ENCODE measurements at places on chromosomes 7 and 10.

GRCh38 chr7:41579961-41580935 is 122.6 kb downstream of the INHBA start:
- no peak for DNase-seq

- DNase-seq, result no peak
Measured at GRCh38 chr10:103083266-103083976, 109.7 kb downstream of the NT5C2 start.

GRCh38 chr7:134855442-134855841 is 76.0 kb downstream of the CALD1 start:
- DNase-seq, result no peak

DNA sequence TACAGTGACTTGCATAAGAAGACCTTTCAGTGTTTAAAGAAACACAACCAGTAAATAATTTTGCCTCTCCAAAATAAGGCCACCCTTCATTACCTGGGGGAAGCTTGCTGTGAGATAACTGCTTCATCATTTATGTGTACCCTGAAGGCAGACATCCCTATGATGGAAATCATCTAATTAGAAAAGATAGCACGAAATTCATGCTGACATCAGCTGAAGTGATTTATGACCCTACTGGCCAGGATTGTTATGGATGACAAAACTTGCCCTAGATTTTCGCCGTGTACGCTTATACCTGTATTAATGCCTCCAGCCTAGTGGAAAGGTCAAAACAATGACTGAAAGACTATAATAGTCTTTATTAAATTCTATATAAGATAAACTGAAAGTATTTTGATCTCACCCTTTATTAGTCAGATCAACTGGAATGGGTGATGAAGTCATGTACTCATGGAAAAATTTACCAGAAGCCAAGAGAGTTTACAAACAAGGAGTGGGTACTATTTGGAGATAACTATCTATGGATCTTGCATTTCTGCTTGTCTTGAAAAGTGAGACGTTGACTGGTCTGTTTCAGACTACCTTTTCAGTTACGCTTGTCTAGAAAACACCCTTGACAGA is 114.2 kb downstream of the PPP1R3A start:
- DNase-seq, result no peak

DNA sequence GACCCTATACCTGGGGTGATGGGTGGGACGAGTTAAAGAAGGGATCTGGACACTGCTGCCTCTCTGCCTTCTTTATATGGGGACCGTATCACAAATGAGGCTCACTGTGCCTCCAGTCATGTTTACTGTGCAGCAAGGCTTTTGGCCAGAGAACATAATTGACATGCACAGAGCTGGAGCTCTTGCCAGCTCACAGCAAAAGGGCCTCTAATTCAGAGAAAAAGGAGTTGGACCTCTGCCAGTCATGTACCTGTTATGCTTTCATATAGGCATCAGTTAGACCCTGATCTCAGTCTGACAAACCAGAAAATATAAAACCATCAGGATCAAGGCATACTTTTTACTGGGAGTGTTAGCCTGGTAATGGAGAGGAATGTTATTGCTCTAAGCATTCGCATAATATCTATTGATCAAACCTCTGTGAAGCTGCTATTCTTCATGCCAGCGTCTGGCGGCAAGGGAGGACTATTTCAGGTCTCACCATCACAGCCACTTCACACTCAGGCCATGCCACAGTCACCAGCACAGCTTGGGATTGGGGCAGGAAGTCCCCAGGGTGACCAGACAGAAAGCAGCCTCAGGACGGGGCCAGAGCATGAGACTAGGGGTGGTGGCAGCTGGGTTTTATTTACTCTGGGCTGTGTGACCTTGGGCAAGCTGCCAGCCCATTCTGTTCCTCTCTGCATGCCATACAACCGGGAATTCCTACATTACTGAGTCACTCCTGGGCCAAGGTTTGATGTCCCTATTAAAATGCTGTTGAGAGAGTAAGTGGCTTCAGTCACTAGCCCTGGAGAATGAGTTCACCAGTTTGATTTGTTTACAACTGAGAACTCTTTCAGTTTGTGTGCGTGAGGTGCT is 90.1 kb downstream of the NPSR1 start:
- DNase-seq, result no peak

- DNase-seq, result no peak
Measured at GRCh38 chr10:62077330-62078015, 176.0 kb downstream of the ARID5B start.

GRCh38 chr10:5283305-5284158 is 81.2 kb upstream of the UCN3 start:
- DNase-seq, result peak; percentile 78

GRCh38 chr7:105060923-105061322 is 46.9 kb downstream of the KMT2E start:
- DNase-seq, result no peak

DNA sequence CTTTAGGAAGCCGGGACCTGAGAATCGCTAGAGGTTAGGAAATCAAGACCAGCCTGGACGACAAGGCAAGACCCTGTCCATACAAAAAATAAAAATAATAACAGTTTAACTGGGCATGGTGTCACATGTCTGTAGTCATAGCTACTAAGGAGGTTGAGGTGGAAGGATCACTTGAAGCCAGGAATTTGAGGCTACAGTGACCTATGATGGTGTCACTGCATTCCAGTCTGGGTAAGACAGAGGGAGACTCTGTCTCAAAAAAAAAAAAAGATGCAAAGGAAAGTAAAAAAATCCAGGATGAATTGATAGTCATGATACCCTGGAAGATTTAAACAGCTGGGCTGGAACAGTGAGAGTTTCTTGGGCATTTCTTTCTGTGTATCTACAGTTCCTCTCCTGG is 463.2 kb downstream of the GALNT17 start:
- no peak for DNase-seq

GRCh38 chr10:48496831-48497779 is 107.8 kb downstream of the ARHGAP22 start:
- DNase-seq, result no peak

- no peak for DNase-seq
Measured at GRCh38 chr7:141145630-141145982, 71.7 kb downstream of the TMEM178B start.

DNA sequence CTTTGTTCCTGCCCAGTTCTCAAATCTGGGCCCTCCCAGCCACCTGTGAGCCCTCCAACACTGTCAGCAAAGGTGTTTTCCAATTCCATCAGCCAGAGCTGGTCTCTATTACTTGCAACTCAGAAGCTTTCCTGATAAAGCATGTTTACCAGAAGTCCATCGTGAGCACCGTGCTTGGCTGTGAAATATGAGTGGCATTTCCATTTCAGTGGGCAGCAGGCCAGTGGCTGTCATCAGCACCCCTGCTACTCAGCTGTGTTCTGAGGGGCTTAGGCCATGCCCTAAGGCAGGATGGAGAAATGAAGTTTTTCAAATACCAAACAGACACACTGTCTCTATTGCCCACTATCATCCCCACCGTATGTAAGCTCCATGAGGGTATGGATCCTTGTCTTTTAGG is 12.7 kb upstream of the BNIP3 start:
- DNase-seq, result no peak

DNA sequence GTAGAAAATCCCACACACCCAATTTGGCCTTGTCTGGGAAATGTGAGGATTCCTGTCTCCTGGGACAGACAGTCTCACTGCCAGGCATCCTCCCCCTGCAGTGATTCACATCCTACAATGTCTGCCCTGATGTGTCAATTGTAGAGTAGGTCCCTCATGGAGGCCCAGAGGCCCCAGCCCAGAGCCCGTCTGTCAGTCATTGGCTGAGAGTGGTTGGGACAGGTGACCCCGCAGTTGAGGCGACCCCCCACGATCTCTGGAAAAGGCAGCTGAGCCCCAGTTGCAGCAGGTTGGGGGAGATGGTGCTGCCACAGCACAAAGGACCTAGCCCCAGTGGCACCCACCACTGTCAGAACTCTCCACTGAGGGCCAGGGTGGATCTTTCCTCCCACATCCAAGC is 84.3 kb upstream of the INSIG1 start:
- peak; percentile 51 for DNase-seq

GRCh38 chr7:130872756-130873448 is 138.9 kb upstream of the KLF14 start:
- peak; percentile 56 for DNase-seq

DNA sequence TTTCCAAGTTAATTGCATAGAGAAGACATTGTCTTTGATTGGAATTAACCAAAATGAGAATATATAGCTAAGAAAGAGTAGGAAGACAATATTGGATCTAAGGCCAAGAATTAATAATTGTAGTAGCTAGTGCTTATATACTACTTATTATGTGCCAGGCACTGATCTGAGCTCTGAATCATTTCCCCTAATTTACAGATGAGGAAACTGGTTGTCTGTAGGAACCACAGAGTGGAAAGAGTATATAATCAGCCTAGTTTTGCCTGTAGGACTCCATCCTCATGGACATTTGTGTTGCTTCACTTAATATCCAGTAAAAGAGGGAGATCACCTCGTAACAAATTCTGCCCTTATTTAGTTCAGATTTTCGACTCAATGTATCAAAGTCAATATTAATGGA is 127.9 kb downstream of the ARID5B start:
- no peak for DNase-seq

- no peak for DNase-seq
Measured at GRCh38 chr7:142915315-142915714, 18.2 kb downstream of the TRPV5 start.

DNA sequence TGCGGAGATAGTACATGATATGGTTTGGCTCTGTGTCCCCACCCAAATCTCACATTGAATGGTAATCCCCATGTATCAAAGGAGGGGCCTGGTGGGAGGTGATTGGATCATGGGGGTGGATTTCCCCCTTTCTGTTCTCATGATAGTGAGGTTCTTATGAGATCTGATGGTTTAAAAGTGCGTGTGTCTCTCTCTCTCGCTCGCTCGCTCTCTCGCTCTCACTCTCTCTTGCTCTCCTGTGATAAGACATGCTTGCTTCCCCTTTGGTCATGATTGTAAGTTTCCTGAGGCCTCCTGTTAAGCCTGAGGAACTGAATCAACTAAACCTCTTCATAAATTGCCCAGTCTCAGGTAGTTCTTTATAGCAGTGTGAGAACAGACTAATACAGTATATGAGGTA is 171.9 kb downstream of the NSUN6 start:
- no peak for DNase-seq

- no peak for DNase-seq
Measured at GRCh38 chr7:55072251-55072650, 53.4 kb downstream of the EGFR start.

GRCh38 chr7:146709451-146710027 is 592.9 kb downstream of the CNTNAP2 start:
- DNase-seq, result no peak

GRCh38 chr7:19296617-19297016 is 151.4 kb upstream of the FERD3L start:
- DNase-seq, result no peak

DNA sequence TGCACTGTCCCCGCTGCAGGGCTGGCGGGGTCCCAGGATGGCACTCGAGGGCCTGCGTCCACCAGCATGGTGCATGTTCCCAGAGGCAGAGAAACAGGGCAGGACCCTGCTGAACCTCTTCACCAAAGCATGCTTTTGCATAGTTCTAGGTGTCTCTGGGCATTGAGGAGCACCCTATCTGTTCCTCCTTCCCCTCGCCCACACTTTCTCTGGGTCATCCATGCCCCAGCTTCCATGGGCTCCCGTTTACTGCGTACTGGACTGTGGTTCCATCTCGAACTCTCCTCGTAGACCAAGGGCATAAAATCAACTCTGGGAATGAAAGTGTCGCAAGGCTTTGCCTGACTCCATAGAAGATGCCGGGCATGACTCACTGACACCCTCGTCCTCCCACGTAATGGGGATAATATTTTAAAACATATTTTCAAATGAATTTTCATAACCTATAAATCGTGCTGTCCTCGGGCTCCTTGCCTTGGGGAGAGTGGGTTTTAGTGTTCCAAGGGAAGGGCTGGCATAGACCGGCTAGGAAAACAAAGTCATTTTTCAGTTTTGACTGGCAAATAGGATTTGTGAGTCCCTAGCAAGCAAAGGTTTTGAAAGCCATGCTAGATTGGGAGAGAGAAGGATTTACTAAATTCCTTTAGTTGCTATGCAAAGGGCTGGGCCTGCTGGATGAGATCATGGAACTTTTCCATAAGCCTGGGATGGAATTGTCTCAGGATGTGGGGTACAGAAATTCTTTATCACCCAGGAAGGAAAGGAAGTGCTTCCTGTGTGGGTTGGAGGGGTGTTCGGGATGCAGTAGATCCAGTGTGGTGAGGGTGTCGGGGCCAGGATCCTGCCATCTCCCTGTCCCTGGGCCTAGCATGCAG is 498.7 kb upstream of the MKI67 start:
- no peak for DNase-seq

- no peak for DNase-seq
Measured at GRCh38 chr10:88819290-88819689, 16.8 kb downstream of the LIPM start.

- DNase-seq, result no peak
Measured at GRCh38 chr7:69790977-69791724, 192.9 kb downstream of the AUTS2 start.

GRCh38 chr10:61754587-61755550 is 92.1 kb downstream of the CABCOCO1 start:
- DNase-seq, result no peak

DNA sequence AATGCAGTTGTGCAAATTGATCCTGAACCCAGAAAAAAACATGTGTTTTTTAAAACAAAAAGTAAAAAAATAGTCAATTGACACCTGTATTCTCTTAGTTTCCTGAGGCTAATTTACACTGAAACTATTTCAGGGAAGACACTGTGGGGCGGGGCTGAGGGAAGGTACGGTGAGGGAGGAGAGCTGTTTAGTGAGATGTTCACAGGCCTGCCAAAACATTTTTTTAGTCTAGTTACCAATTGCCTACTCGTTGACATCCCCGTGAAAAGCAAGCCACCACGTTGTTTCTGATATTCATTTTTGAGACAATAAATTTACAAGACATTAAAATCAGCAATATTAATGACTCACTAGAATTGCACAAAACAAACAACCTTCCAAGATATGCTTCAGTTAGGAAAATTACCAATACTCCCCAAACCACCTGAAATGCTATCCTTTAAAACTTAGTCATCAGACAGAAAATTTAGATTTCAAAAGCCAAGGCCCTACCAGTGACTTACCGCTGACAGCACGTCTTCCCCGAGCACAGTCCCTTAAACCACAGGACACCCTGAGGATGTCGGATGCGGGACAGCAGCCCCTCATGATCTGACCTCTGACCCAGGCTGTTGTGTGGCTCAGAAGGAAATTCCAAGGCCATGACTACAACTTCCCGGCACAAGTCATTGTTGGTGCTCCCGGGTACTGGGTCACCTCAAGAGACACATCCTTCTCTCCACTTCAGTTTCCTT is 279.2 kb downstream of the PRPF18 start:
- DNase-seq, result no peak

DNA sequence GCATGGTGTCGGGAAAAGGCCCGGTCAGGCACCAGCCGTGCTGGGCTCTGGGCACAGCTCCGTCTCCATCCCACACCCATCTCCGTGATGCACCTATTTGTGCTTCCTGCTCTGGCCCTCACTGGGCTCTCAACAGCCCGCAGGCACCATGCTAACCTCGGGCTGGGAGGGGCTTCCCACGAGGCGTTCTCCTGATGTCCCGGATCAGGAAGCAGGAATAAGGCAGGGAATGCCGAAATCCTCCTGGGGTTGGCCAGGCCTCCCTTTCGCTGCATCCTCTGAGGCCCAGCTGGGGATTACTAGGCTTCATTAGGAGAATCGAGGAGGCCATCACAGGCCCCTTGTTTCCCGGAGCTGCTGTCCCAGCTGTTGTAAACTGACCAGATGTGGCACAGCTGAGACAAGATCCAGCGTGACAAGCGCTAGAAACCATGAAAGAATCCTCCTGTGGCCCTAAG is 72.0 kb downstream of the FAM53B start:
- no peak for DNase-seq

GRCh38 chr10:17006631-17007417 is 122.8 kb downstream of the CUBN start:
- no peak for DNase-seq
